ENCODE measurements at places on chromosomes 4 and X. TPM values are rescaled to one million over a fixed set of nuclear protein-coding genes. Genes with fewer than 3 reads are reported as not detected.

GASK1B gene
- polyA plus RNA-seq, result 35.4 TPM

- no peaks in the 10 kb centered on the region for H3K4me1 ChIP-seq
- H3K27me3 ChIP-seq, result no peaks in the 10 kb centered on the region
- no peak overlapping the region for H3K4me3 ChIP-seq
- H3K27ac ChIP-seq, result no peak overlapping the region
- no peaks in the 10 kb centered on the region for H3K36me3 ChIP-seq
Measured at GRCh38 chr4:188275686-188276085, 136.4 kb downstream of the TRIML1 start.

DNA sequence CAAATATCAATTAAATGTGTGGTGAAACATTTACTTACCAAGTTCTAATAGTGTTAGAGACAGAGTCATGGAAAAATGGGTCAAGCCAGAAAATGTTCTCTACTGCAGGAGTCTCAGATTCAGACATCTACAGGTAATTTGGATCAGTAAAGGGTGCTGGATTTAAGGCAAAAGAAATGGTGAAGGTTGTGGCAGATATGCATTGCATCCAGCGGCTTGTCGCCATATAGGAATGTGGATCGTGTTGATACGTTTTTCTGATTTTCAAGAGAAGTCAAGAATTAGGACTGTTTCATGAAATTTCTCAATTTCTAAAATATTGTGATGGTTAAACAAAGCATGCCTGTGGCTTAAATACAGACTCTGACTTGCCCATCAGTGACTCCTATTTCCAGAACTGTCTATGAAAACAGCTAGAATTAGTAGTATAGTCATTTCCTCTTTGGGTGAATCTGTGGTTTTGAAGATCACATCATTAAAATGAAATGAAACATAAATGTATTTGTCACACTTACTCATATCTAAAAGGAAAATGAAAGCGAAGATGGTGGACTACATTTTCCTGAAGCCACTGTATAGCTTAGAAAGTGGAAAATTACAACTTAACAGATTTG is 110.1 kb upstream of the VEGFC start:
- DNase-seq, result no peak
- no peaks in the 10 kb centered on the region for H3K36me3 ChIP-seq
- H3K27me3 ChIP-seq, result no peaks in the 10 kb centered on the region
- H3K4me1 ChIP-seq, result no peaks in the 10 kb centered on the region

DNA sequence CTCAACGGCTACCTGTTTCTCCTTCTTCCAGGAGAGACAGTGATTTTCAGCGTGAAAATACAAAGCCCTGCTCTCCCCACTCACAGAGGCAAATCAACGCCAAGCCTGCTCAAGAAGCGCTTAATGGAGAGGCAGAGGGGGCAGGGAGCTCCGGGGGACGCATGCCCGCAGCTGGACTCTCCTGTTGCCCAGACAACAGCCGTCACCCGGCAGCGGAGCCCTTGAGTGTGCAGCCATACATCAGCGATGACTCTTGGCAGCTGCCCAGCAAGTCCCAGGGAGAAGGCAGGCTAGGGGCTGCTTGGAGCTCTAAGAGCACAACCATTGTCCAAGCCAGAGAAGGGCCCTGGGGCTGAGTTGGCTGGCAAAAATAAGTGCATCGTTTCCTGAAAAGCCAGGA is 71.0 kb upstream of the AFAP1 start:
- H3K4me3 ChIP-seq, result no peak overlapping the region
- no peaks in the 10 kb centered on the region for H3K27me3 ChIP-seq

DNA sequence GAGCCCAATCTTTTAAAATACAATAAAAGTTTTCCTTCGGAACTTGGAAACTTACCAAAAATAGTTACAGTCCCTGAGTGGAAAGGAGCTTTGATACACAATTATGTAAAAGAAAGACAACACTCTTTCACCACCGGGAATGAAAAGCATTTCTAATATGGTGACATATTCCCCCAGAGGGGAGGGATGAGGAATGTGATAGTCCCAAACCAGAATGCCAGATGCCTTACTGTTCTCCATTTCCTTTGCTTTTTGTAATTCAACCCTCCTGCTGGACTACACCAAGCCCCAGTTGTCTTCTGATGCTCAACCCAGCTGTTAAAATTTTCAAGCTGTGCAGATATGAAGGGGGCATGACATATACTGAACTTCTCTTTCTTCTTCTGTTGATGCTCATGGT is 4.1 kb downstream of the PRIMPOL start:
- peaks cover 6% of the 10 kb centered on the region for H3K4me1 ChIP-seq
- no peaks in the 10 kb centered on the region for H3K27me3 ChIP-seq
- H3K36me3 ChIP-seq, result no peaks in the 10 kb centered on the region
- DNase-seq, result no peak
- no peak overlapping the region for H3K27ac ChIP-seq
- H3K4me3 ChIP-seq, result no peak overlapping the region

PF4V1 gene
- polyA plus RNA-seq, result not detected

ADGRG2 gene
- polyA plus RNA-seq, result 0.24 TPM

- peaks cover 11% of the 10 kb centered on the region for H3K4me1 ChIP-seq
- H3K4me3 ChIP-seq, result no peak overlapping the region
- H3K27me3 ChIP-seq, result no peaks in the 10 kb centered on the region
Measured at GRCh38 chr4:2068198-2068470, 9.0 kb downstream of the NAT8L start.

FAM184B gene
- polyA plus RNA-seq, result 0.03 TPM

DNA sequence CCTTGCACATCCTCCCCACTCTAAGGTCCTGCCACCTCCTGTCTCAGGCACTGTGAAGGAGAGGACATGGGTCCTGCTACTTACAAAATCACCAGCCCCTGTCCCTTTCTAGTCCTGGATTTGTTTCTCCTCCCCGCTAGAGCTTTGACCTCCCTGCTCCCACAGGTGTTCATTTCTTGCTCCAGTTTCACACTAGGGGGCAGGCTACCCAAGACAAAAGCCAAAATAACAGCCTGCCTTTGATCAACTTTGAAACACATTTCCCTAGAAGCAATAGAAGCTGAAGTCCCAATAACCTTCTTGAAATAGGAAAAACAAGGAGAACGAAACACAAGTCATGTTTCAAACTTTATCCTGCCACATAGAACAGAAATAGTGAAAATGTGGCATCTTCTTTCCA is 164.4 kb downstream of the QDPR start:
- H3K27ac ChIP-seq, result no peak overlapping the region
- no peak overlapping the region for H3K4me3 ChIP-seq
- peak; percentile 48 for DNase-seq
- no peaks in the 10 kb centered on the region for H3K27me3 ChIP-seq

GRCh38 chr4:177574446-177574845 is 132.2 kb upstream of the AGA start:
- no peaks in the 10 kb centered on the region for H3K4me1 ChIP-seq
- H3K4me3 ChIP-seq, result no peak overlapping the region
- H3K36me3 ChIP-seq, result no peaks in the 10 kb centered on the region
- H3K27me3 ChIP-seq, result no peaks in the 10 kb centered on the region
- H3K27ac ChIP-seq, result no peak overlapping the region

- no peaks in the 10 kb centered on the region for H3K36me3 ChIP-seq
- H3K4me1 ChIP-seq, result no peaks in the 10 kb centered on the region
- peaks cover 7% of the 10 kb centered on the region for H3K27me3 ChIP-seq
Measured at GRCh38 chrX:10769195-10769594, 148.8 kb upstream of the MID1 start.

DNA sequence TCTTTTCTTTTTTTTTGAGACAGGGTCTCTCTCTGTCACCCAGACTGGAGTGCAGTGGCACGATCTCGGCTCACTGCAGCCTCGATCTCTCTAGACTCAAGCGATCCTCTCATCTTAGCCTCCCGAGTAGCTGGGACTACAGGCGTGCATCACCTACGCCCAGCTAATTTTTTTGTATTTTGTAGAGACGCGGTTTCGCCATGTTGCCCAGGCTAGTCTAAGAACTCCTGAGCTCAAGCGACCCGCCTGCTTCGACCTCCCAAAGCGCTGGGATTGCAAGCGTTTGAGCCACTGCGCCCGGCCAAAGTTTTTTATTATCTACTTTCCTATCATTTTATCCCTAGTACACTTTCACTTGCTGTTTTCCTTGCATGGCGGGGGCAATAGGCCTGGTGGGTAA is 1.4 kb downstream of the UBA6 start:
- H3K27ac ChIP-seq, result no peak overlapping the region
- H3K4me3 ChIP-seq, result no peak overlapping the region
- H3K27me3 ChIP-seq, result no peaks in the 10 kb centered on the region
- no peaks in the 10 kb centered on the region for H3K36me3 ChIP-seq

DNA sequence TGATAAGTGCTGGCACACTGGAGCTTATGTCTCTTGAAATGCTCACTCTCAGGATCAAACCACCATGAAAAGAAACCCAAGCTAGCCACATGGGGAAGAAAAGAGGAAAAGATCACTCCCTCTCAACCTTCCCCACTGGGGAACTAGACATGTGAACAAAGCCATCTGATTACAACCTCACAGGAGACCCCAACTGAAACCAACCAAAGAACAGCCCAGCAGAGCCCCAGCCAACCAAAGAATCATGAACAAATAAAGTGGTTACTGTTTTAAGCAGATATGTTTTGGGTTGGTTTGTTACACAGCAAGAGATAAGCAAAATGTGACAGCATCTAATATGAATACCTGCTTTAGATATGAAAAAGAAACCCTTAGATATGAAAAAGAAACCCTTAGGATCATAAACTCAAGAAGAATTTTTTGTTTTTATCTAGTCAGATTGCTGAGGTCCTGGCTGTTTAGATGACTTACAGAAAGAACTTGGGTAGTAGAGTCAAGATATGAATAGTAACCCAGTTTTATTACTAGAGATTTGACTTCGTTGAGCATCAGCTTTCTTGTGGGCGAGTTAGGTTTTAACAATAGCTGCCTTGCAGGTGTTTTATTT is 23.7 kb upstream of the TLR7 start:
- no peak for DNase-seq
- H3K4me1 ChIP-seq, result no peaks in the 10 kb centered on the region
- no peaks in the 10 kb centered on the region for H3K36me3 ChIP-seq
- H3K27me3 ChIP-seq, result peaks cover 11% of the 10 kb centered on the region

GRCh38 chr4:182877326-182877883 is 39.8 kb downstream of the DCTD start:
- H3K4me3 ChIP-seq, result no peak overlapping the region
- no peaks in the 10 kb centered on the region for H3K36me3 ChIP-seq
- no peak overlapping the region for H3K27ac ChIP-seq
- H3K27me3 ChIP-seq, result no peaks in the 10 kb centered on the region
- peaks cover 32% of the 10 kb centered on the region for H3K4me1 ChIP-seq
- no peak for DNase-seq

STBD1 gene
- 1.0 TPM for polyA plus RNA-seq

RAI2 gene
- 17.8 TPM for polyA plus RNA-seq

GRCh38 chr4:22237155-22237751 is 278.6 kb downstream of the ADGRA3 start:
- H3K4me3 ChIP-seq, result no peak overlapping the region
- peak; percentile 26 for DNase-seq
- no peaks in the 10 kb centered on the region for H3K4me1 ChIP-seq
- H3K27ac ChIP-seq, result no peak overlapping the region
- H3K36me3 ChIP-seq, result no peaks in the 10 kb centered on the region

PLK4 gene
- 2.9 TPM for polyA plus RNA-seq

GRCh38 chr4:188934320-188934962 is 795.2 kb downstream of the TRIML1 start:
- H3K27me3 ChIP-seq, result no peaks in the 10 kb centered on the region
- H3K4me3 ChIP-seq, result no peak overlapping the region
- H3K27ac ChIP-seq, result no peak overlapping the region
- DNase-seq, result no peak
- no peaks in the 10 kb centered on the region for H3K36me3 ChIP-seq

DNA sequence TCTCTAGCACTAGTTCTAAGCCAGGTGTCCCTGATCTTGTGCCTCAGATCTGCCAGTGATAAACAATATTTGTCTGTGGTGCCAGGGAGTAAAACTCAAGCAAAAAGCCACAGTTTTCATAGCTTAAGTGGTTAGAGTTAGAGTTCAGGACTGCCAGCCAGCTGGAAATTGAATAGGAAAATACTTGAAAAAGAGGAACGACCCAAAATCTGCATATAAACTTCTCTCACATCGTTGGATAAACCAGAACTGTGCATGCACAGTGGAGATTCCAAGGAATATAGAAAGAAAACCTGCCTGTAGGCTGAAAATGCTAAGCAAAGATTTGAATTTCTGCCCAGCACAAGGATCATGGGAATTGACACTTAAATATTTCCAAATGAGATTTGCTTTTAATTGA is 35.0 kb upstream of the GNPDA2 start:
- H3K27me3 ChIP-seq, result no peaks in the 10 kb centered on the region
- no peak overlapping the region for H3K27ac ChIP-seq
- H3K4me3 ChIP-seq, result no peak overlapping the region
- no peaks in the 10 kb centered on the region for H3K36me3 ChIP-seq
- no peak for DNase-seq

DNA sequence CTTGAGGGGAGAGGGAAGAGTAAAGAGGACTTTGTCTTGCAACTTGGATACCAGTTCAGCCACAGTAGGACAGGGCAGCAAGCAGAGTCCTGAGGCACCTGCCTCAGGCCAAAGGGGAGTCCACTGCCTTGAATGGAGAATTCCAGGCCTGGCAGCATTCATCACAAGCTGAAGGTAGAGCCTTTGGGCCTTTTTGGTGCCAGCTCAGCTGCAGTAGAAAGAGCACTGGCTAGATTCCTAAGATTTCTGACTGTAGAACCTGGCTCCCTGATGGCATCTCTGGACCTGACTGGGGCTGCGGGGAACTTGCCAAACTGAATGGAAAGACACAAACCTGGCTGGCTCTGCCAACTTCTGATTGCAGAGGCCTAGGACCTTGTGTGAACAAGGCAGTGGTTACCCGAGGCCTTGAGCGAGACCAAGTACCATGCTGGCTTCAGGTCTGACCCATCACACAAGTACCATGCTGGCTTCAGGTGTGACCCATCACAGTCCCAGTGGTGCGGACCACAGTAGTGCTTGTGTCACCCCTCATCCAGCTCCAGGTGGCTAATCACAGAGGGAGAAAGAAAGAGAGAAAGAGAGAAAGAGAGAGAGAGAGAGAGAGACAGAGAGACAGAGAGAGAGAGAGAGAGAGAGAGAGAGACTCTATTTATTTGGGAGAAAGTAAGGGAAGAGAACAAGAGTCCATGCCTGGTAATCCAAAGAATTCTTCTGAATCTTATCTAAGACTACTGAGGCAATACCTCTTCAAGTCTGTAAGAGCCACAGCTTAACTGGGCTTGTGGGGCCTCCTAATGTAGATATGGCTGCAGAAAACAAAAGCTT is 137.6 kb upstream of the SPIN4 start:
- no peak overlapping the region for H3K27ac ChIP-seq
- no peak for DNase-seq
- no peaks in the 10 kb centered on the region for H3K4me1 ChIP-seq
- no peak overlapping the region for H3K4me3 ChIP-seq

CACNA1F gene
- polyA plus RNA-seq, result 0.24 TPM

GRCh38 chr4:57034520-57034919 is 55.8 kb downstream of the POLR2B start:
- H3K36me3 ChIP-seq, result peaks cover 42% of the 10 kb centered on the region
- DNase-seq, result no peak
- H3K27me3 ChIP-seq, result no peaks in the 10 kb centered on the region
- H3K4me3 ChIP-seq, result no peak overlapping the region
- no peaks in the 10 kb centered on the region for H3K4me1 ChIP-seq
- H3K27ac ChIP-seq, result no peak overlapping the region

- no peaks in the 10 kb centered on the region for H3K36me3 ChIP-seq
- no peak overlapping the region for H3K4me3 ChIP-seq
- no peak for DNase-seq
- no peaks in the 10 kb centered on the region for H3K4me1 ChIP-seq
- no peak overlapping the region for H3K27ac ChIP-seq
Measured at GRCh38 chrX:104707572-104707971, 141.6 kb downstream of the IL1RAPL2 start.

- H3K4me1 ChIP-seq, result peaks cover 7% of the 10 kb centered on the region
- no peak overlapping the region for H3K27ac ChIP-seq
- DNase-seq, result no peak
- H3K27me3 ChIP-seq, result no peaks in the 10 kb centered on the region
- H3K36me3 ChIP-seq, result no peaks in the 10 kb centered on the region
Measured at GRCh38 chrX:13130816-13131215, 86.4 kb upstream of the FAM9C start.
